ENCODE measurements at places on chromosomes 7 and 10. TPM values are rescaled to one million over a fixed set of nuclear protein-coding genes. Genes with fewer than 3 reads are reported as not detected.
A peak's percentile ranks its signal among the peaks of the same experiment; 100 is the strongest.

DNA sequence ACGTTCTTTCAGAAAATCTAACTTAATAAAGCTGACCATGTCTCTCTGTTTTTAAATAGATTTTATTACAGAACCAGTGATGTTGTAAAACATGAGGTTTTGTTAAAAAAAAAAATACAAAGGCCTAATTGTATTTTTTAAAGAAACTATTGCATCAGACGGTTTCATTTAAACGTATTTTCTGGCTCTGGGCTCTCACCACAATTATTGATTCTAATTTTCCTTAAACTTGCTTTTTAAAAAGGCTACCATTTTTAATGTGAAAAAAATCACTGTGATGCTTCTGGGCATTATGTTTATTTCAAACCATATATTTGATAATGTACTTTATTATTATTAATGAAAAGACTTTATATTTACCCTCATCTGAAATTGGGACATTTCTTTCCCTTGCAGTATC, 94.3 kb downstream of the CABCOCO1 start:
- no peak for ATAC-seq

DNA sequence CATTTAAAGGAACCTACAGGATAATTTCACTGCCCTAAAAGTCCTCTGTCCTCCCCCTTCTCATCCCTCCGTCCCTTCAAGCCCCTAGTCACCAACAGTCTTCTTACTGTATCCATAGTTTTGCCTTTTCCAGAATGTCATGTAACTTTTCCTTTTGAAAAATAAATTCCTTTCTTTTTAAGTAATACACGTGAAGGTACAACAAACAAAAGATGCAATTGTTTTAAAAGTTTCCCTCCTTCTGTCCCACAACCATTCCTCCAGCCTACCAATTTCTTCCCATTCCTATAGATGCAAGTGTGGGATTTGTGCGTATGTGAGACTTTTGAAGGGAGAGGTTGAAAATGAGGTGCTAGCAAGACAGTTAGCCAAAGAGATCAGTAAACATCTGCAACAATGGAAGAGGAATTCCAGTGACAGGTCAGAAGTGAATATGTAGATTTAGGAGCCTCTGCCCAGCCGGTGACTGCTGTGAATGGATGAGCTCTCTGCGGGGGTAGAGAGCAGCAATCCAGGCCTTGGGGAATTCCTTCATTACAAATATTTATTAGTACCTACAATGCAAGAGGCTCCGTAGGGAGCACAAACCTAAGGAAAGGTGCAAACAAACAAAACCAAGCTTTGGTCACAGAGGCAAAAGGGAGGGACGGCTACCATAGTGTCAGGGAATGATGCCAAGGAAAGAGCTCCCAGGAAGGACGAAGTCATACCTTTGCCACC, 243.6 kb downstream of the SKIDA1 start:
- ATAC-seq, result no peak

The PIP gene
- total RNA-seq, result not detected

GRCh38 chr10:29482591-29483431, 152.0 kb downstream of the SVIL start:
- peak; percentile 72 for ATAC-seq

GRCh38 chr7:28102797-28103196, 77.8 kb downstream of the JAZF1 start:
- peak; percentile 74 for ATAC-seq

- ATAC-seq, result no peak
Observed at GRCh38 chr7:21426286-21427181, 1.3 kb upstream of the SP4 start.

- no peak for ATAC-seq
Observed at GRCh38 chr7:132856416-132856815, 225.5 kb downstream of the CHCHD3 start.
